Mucosa of gallbladder (tissue), 1 donor: ENCODE measurements at places on chromosomes 4 and X. TPM values are rescaled to one million over a fixed set of nuclear protein-coding genes. Genes with fewer than 3 reads are reported as not detected.

DNA sequence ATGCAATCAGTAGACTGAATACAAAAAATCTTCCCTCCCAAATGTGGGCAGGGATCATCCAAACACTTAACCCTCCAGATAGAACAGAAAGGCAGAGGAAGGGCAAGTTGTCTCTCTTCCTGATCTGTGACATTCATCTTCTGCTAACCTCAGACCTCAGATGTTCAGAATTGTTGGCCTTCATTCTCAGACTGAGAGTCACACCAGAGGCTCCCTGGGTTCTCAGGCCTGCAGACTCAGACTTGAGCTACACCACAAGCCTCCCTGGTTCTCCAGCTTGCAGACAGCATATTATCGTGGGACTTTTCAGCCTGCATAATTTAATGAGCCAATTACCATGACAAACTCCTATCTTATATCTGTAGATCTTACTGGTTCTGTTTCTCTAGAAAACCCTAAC lies 1471.6 kb upstream of the ADGRL3 start:
- DNase-seq = no peak

The TMSB15A gene
- not detected for total RNA-seq

GRCh38 chrX:125826080-125826479 lies 340.0 kb downstream of the DCAF12L2 start:
- DNase-seq = no peak

The PAGE2 gene
- not detected for total RNA-seq

The ERCC6L gene
- total RNA-seq = 0.23 TPM
